ENCODE measurements at places on chromosomes 5 and 9. TPM values are rescaled to one million over a fixed set of nuclear protein-coding genes. Genes with fewer than 3 reads are reported as not detected.
A peak's percentile ranks its signal among the peaks of the same experiment; 100 is the strongest.

ROR2 gene
- total RNA-seq, result 0.95 TPM

YIPF5 gene
- total RNA-seq, result 59.2 TPM

FRMD3 gene
- total RNA-seq, result 0.12 TPM

CSF1R gene
- 5.8 TPM for total RNA-seq

NIM1K gene
- total RNA-seq, result not detected

PLEKHG4B gene
- 15.0 TPM for total RNA-seq

UQCRQ gene
- total RNA-seq, result 449 TPM

- H3K4me1 ChIP-seq, result no peaks in the 10 kb centered on the region
- peak overlapping the region; percentile 99 for H3K4me3 ChIP-seq
- peaks cover 8% of the 10 kb centered on the region for H3K36me3 ChIP-seq
- no peak for DNase-seq
- peak overlapping the region; percentile 93 for H3K27ac ChIP-seq
- no peaks in the 10 kb centered on the region for H3K27me3 ChIP-seq
These were observed 481 bp downstream of the MRPL36 start for GRCh38 chr5:1799110-1799601.

- no peak overlapping the region for H3K27ac ChIP-seq
- no peaks in the 10 kb centered on the region for H3K36me3 ChIP-seq
- DNase-seq, result no peak
- H3K27me3 ChIP-seq, result no peaks in the 10 kb centered on the region
- H3K4me1 ChIP-seq, result no peaks in the 10 kb centered on the region
- no peak overlapping the region for H3K4me3 ChIP-seq
These were observed 384.7 kb upstream of the ZNF462 start for GRCh38 chr9:106478312-106478711.

GRCh38 chr5:32654427-32654826 is 56.7 kb upstream of the NPR3 start:
- H3K27me3 ChIP-seq, result no peaks in the 10 kb centered on the region
- no peaks in the 10 kb centered on the region for H3K4me1 ChIP-seq
- no peak for DNase-seq
- H3K27ac ChIP-seq, result no peak overlapping the region
- H3K36me3 ChIP-seq, result no peaks in the 10 kb centered on the region

- no peak overlapping the region for H3K27ac ChIP-seq
- H3K4me1 ChIP-seq, result no peaks in the 10 kb centered on the region
- no peaks in the 10 kb centered on the region for H3K36me3 ChIP-seq
These were observed 211.1 kb upstream of the TLE4 start for GRCh38 chr9:79360387-79361347.

DNA sequence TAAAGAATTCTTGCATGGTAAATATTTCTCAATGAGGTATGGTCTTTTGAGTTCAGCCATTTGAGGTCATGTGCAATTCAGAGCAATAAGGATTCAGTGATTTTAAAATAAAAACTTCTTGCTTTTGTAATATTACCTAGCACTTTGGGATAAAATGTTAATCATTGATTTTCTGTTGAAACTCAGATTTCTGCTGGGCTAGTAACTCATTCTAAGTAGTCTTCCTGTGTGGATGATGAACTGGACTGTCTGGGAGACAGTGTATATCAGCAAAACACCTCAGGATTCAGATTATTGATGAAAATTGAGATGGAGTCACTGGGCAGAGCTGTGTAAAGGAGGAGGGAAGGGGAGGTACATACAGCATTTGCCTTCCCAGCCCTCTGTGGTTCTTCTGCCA is 10.8 kb upstream of the PSAT1 start:
- H3K4me3 ChIP-seq, result no peak overlapping the region
- DNase-seq, result no peak
- no peaks in the 10 kb centered on the region for H3K27me3 ChIP-seq
- H3K4me1 ChIP-seq, result no peaks in the 10 kb centered on the region

GRCh38 chr9:91144769-91145168 is 216.9 kb downstream of the AUH start:
- no peak overlapping the region for H3K27ac ChIP-seq
- no peak overlapping the region for H3K4me3 ChIP-seq
- H3K27me3 ChIP-seq, result no peaks in the 10 kb centered on the region
- no peak for DNase-seq

GRCh38 chr9:27572566-27572917 is 739 bp downstream of the C9orf72 start:
- no peak overlapping the region for H3K27ac ChIP-seq
- no peaks in the 10 kb centered on the region for H3K27me3 ChIP-seq
- H3K4me1 ChIP-seq, result no peaks in the 10 kb centered on the region
- peak overlapping the region; percentile 45 for H3K4me3 ChIP-seq

DNA sequence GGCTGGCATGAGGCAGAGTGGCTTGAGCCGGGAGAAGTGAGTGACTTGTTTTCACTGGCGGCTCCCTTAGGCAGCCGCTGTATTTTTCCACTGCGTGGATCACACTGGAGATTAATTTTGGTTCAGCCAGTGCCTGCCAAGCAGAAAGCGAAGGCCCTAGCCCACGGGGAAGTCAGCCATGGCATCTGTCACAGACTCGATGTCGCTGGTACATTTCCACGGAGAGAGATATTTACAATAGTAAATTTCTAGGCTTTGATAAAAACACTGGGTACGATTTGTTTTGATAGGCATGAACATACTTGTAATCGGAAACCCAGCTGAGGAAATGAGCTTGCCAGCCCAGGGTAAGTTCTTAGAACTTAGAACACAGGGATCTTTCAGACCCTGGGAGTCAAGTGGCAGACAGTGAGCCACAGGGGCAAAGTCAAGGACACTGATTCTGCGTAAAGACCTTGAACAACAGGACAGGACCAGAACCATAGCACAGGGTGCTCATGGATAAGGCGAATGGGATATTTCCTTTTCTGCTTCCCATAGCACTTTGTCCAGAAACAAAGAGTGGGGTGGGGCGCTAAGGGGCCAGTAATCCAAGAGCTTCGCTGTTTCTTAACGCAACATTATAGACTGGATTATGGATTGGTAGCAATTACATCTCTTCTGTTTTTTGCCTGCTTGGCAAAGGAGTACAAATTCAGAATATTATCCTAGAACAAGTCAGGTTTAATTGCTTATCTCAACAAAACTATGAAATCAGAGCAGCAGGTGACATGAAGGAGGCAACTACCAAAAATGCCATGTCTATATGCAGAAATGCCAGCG is 4.5 kb downstream of the DUSP1 start:
- no peak overlapping the region for H3K4me3 ChIP-seq
- H3K36me3 ChIP-seq, result peaks cover 5% of the 10 kb centered on the region
- peaks cover 24% of the 10 kb centered on the region for H3K4me1 ChIP-seq
- no peaks in the 10 kb centered on the region for H3K27me3 ChIP-seq
- DNase-seq, result no peak

- no peak for DNase-seq
- H3K4me3 ChIP-seq, result no peak overlapping the region
- no peak overlapping the region for H3K27ac ChIP-seq
- H3K27me3 ChIP-seq, result no peaks in the 10 kb centered on the region
These were observed 53.3 kb upstream of the ZBED3 start for GRCh38 chr5:77140350-77140749.

DNA sequence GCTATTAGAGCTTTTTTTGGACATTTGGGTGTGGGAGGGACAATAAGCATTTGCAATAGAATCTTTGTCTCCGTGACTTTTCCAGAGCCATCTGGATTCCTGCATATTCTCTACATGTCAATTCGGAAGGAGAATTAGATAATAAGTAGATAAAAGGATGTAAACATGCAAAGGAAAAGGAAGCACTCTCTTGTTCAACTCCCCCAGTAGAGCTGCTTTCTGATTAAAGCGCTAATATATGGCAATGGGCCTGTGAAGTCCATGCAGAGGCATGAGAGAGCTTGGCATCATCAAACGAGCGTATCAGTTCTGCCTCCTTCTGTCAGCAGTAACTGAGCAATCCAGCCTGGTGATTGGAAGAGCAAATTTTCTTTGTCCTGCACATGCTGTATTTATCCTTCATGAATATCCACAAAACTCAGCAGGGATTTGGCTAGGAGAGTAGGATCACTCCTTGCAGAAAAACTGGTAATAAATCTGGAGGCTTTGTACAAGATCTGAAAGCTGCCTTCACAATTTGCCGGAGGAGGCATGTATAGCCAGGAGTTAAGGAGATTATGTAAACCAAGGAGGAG is 1752.9 kb downstream of the MAT2B start:
- no peaks in the 10 kb centered on the region for H3K36me3 ChIP-seq
- no peak overlapping the region for H3K4me3 ChIP-seq
- no peaks in the 10 kb centered on the region for H3K27me3 ChIP-seq
- H3K27ac ChIP-seq, result no peak overlapping the region
- H3K4me1 ChIP-seq, result no peaks in the 10 kb centered on the region
- DNase-seq, result no peak
